ENCODE measurements at places on chromosomes 2 and 18.

- no peak for DNase-seq
Observed at GRCh38 chr2:102074152-102074783, 68.3 kb upstream of the IL1R1 start.

GRCh38 chr2:213243189-213244044 lies 40.8 kb upstream of the SPAG16 start:
- no peak for DNase-seq

DNA sequence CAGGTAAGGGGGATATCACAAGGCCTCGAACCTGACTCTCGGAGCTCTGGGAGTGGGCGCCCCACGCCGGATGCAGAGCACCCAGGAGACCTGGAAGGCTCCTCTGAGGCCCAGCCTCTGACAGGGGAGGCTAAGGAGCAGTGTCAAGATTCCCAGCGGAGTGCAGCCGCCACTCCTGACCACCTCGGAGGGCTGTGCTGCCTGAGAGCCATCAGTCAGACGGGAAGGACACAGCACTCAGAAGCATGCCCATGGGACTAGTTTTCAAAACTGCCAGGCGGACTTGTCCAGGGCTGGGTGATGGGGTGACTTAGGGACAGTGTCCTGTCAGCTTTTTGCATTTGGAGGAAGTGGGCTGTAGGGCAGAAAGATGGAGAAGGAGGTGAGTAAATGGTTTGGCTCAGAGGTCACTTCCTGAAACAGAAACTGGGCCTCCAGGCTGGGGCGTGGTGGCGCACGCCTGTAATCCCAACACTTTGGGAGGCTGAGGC lies 34.6 kb upstream of the B3GNT7 start:
- DNase-seq: no peak

DNA sequence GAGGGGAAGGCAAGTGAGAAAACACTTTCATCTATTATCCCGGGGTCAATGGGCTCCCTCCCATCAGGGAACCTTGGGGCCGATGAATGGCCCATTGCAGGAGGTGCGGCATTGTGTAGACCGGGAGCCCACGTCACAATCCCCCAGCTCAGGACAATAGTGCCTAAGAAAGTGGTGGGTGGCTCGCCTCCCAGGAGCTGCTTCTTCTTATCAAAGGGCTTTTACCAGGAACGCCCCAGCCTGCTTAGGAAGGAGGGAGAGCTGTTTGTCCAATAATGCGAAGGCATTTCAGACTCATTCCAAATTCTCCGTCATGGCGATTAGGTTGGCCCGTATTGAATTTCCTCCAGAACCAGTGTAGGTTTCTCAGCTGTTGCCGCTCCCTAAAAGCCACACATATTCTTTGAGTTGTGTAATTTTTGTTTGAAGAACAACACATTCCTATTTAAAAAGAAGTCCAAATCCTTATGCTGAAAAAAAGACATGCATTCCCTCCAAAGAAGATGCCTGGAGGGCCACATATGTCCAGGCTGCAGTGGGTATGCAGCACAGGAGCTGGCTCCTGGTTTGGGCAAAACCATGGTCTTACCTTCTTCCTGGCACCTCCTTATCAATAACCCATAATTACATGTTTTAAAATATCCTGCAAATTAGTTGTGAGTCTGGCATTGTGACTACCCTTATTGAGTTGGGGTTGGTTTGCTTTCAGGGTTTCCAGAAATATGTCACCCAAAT lies 264.7 kb downstream of the MYCN start:
- DNase-seq: no peak

DNA sequence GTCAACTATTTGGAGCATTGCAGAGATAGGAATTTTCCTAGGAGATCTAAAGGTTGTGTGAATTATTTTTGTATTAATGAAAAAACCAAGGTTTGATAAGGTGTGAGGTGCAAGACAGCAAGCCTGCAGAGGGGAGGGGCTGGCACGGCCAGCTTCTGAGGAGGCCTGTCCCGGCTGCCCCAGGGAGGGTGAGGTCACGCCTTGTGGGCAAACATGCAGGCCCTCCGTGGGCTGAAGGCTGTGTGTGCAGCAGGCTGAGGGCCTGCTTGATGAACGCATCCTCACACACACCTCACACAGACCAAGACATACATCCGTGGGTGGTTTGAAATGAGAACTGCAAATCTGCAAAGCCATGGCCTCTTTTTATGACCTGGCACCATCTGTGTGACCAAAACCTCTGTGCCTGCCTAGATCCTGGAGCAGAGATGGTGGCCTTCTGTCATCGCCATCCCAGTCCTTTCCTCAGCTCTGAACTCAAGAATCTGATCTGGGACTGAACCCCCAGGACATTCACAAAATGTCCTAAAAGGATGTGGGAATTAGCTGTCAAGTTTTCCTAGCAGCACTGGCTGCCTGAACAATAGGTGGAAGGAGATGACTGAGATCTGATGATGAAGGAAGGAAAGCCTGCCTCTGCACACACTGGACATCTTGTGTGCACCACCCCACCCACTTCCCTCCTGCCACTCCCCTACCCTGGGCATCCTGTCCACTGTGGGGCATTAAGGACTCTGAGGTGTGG lies 102.4 kb upstream of the MGAT4A start:
- DNase-seq: no peak

- no peak for DNase-seq
Observed at GRCh38 chr2:201831469-201831868, 25.1 kb downstream of the CDK15 start.

GRCh38 chr18:6781796-6782195 lies 52.3 kb downstream of the ARHGAP28 start:
- DNase-seq: no peak

- no peak for DNase-seq
Observed at GRCh38 chr2:112758711-112759110, 5.7 kb downstream of the CKAP2L start.

DNA sequence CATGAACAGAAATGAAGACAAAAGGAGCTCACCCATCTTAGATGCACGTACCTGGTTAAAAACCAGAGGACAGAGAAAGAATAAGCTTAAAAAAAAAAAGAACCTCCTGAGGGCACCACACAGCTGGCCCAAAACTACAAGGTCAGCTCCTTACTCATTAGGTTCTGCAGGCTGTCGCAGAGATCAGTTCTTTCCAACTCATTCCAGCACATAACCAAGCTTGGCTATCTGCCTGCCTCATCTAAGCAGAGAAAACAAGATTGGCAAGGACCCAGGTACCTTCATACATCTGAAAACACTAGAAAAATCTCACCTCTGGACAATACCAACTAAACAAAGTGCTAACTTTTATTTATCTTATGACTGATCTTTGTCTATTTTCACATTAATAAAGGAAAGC lies 89.9 kb downstream of the NOL10 start:
- DNase-seq: no peak

DNA sequence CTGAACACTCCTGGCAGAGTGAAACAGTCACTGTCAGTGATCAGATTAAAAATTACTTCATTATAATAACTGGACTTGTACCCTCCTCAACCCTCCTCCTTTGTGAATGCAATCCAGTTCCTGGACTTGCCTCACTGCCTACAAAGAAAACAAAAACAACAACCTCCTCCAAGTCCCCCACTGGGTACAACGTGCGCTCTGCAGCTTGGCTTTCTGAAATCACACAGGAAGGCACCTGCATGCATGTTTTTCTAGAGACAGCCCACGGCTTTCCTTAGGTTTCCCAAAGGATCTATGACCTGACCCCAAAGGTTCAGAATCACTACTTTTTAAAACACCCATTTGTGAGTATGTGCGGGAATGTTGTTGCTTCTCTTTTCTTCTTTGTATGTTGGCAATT lies 61.4 kb upstream of the TUBA3E start:
- no peak for DNase-seq

DNA sequence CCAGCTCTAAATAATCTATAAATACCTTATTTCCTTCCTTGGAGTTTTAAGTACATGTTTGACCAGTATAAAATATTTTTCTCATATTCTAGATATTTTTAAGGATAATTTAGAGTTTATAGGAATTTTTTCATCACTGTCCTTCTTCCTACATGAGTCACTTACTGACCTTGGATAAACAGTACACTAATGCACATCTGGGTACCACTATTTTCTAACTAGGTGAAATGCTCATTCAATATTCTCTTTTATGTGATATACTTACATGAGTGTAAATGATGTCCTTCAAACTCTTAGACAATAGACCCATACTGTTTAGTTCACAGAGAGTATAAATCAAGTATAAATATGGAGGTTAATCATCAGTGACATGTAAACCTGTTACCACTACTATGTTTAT lies 1574.2 kb upstream of the ACVR2A start:
- no peak for DNase-seq

GRCh38 chr2:44107974-44108373 lies 60.7 kb upstream of the PPM1B start:
- DNase-seq: no peak

GRCh38 chr18:29711932-29712331 lies 1330.6 kb downstream of the DSC3 start:
- peak; percentile 85 for DNase-seq

DNA sequence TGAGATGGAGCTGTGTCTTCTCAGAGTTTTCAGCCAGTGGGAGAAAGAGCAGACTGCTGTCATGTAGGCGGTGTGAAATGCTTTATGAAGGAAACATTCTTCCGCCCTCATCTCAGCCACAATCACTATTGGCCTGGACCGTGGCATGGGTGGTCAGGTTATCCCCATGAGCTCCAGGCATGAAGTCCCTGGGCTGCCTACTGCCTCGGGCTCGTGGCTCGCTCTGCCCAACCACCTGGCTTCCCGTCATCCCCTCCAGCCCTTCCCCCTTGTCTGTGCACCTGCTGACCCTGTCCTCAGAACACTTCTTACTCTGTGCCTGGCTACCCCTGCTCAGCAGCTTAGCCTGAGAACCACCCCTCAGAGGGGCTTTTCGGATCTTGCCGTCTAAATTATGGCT lies 15.5 kb downstream of the COLEC11 start:
- no peak for DNase-seq

GRCh38 chr2:72762276-72762675 lies 63.6 kb downstream of the EXOC6B start:
- no peak for DNase-seq

DNA sequence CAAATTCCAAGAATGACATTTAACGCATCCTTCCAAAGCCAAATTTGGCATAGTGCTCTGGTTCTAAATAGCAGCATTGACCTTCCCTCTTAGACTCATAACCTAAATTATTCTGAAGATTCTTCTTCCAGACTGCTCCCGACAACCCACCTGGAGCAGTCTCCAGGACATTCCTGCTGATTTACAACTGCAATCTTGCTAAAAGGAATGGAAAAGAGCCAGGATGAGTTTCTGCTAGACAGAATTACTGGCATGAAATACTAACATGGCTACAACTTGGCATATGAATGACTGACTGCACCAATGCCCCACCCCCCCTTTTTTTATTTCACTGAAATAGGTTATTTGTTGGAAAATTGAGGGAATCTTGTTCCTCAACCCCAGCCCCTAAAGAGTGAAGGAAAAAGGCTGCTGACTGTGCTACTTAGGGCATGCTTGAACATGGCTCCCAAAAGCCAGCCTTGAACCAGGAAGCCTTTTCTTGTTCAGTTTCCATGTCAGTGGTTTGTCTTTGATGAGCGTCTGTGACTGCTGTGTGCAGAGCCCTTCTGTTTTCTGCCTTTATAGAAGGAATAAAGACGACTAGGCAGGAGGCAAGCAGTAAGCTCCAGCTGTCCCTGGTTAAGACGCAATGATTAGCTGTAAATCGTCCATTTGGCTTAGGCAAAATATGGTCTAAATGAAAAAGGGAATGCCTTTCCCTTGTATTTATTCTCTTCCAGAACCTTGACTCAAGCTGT lies 47.4 kb upstream of the ITGB6 start:
- no peak for DNase-seq

DNA sequence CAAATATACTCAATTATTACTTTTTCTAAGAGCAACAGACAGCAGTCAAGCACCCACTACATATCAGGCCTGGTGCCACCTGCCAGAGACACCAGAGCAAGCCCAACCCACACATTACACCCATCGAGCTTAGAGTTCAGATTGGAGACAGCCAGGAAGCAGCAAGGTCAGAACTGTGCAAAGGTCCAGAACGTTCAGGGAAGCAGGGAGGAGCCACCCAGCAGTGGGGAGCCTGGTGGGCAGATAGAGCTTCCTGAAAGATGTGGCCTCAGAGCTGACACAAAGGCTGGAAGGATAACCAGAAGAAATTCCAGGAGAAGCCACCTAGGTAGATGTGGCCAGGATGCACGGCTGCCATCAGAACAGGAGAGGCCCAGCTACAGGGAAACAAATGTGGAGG lies 440.5 kb upstream of the ID2 start:
- DNase-seq: no peak

GRCh38 chr2:121505005-121505404 lies 25.7 kb upstream of the RNU4ATAC start:
- no peak for DNase-seq

DNA sequence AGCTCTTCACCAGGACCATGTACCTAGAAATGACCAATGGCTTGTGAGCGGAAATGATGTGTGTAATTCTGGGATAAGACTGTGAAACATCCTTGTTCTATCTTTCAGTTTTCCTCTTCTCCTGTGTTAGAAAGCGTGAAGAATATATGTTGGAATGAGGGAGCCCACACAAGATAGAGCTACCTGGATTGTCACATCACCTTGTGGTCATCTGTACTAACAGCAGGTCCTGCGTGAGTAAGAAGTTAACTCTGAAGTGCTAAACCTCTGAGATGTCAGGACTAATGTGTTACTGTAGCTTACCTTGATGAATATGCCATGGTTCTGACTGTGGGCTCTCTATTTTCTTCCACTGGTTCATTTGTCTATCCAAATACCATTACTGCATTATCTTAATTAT lies 75.6 kb downstream of the FASTKD2 start:
- DNase-seq: no peak

DNA sequence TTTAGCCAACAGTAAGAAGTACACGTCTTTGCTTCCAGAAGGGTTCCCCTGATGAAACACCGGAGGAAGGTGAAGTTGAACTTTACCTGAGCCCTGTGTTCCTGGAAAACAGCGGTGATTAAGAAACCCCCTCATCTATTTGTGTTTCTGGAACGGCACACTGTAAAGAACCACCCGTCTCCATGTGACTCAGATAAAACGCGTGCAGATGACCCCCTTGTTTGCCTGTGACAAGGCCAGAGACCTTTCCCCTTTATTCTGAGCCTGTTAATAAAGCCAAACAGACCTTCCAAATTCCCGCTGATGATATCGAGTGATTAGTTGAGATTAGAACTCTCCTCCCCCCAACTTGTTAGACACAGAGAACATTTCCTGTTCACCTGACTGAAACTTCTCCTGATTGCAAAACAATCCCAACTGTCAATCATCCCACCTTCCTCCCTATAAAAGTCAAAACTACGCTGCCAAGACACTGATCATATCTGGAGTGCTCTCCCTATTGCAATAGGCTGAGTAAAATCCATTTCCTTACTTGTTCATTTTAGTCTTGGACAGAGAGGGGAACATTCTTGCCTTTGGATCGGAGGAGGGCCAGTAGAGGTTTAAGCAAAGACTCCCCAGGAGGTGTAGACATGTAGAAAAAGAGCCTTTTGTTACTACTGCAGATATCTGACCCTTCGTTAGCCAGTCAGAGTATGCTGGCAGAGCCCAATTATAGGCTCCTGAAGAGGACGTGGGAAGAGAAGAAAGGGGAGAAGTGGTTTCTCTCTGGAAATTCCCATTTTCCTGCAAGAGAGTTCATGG lies 914 bp upstream of the IWS1 start:
- no peak for DNase-seq

- no peak for DNase-seq
Observed at GRCh38 chr2:199115169-199115568, 342.6 kb downstream of the SATB2 start.

- no peak for DNase-seq
Observed at GRCh38 chr2:61951881-61952280, 46.4 kb downstream of the COMMD1 start.

GRCh38 chr2:24046599-24046929 lies 627 bp downstream of the WDCP start:
- no peak for DNase-seq

- DNase-seq: no peak
Observed at GRCh38 chr2:224734949-224735348, 18.8 kb upstream of the CCDC195 start.

- no peak for DNase-seq
Observed at GRCh38 chr2:61493523-61493942, 22.6 kb upstream of the USP34 start.

All from WTC11 (cell line).